ENCODE measurements at places on chromosomes 2 and 18. TPM values are rescaled to one million over a fixed set of nuclear protein-coding genes. Genes with fewer than 3 reads are reported as not detected.

SULT1C2 gene
- polyA plus RNA-seq, result not detected

MAP3K20 gene
- 2.2 TPM for polyA plus RNA-seq

DSG1 gene
- not detected for polyA plus RNA-seq

ASXL3 gene
- polyA plus RNA-seq, result not detected

ALLC gene
- polyA plus RNA-seq, result not detected

LIMS3 gene
- 4.0 TPM for polyA plus RNA-seq
